GM04503 (cell line): ENCODE measurements at places on chromosomes 5 and 9.

- DNase-seq, result no peak
These were observed 192.9 kb upstream of the HMHB1 start for GRCh38 chr5:143619040-143619439.

- DNase-seq, result no peak
These were observed 1.5 kb upstream of the GABBR2 start for GRCh38 chr9:98709968-98710965.

DNA sequence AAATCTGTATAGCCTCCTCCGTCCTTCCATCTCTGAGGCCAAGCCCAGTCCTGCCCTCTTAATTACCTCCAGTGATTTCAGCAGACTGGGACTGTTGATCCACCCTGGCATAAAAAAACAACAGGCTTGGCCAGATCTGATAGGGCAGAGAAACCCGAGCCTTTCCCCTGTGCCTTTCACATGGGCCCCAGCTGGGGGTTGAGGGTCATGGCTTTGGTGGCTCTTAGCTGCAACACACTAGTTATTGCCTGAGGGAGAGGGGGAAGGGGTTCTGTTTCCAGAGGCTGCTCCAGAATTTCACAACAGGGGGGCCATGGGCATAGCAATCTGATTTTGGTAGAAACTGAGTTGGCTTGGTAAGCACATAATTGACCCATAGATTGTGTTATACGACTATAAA, 21.2 kb upstream of the PANK3 start:
- no peak for DNase-seq

- no peak for DNase-seq
These were observed 248.3 kb downstream of the COX7C start for GRCh38 chr5:86866036-86866435.

- no peak for DNase-seq
These were observed 508 bp upstream of the SNCAIP start for GRCh38 chr5:122311497-122311960.

DNA sequence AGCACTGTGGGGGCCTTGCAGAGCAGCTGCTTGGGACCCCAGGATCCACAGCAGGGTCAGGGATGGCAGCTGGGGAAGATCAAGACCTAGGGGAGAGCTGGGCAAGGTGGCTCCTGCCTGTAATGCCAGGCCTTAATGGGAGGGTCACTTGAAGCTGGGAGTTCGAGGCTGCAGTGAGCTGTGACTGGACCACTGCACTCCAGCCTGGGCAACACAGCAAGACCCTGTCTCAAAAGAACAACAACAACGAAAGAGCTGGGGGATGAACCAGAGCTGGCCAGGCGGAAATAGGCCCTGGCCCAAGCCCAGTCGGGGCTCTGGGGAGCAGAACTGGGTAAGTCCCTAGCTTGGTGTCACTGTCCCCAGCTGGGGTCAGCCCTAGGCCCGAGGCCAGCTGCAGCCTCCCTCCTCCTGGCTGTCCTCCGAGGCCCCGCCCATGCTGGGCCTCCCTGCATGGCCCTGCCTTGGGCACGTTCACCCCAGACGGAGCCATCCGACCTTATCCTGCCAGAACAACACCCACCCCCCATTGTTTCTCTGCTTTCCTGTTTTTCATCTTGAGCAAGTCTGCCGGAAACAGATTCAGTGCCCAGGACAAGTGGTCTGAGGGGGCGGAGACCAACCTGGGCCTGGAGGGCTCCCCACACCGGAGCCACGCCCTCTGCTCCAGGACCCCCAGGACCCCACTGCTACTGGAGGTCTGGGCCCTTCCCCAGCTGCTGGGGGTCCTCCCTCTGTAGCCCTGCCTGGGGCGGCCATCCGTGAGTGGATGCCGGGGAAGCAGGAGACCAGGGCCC, 1.9 kb downstream of the DIPK1B start:
- DNase-seq, result no peak

DNA sequence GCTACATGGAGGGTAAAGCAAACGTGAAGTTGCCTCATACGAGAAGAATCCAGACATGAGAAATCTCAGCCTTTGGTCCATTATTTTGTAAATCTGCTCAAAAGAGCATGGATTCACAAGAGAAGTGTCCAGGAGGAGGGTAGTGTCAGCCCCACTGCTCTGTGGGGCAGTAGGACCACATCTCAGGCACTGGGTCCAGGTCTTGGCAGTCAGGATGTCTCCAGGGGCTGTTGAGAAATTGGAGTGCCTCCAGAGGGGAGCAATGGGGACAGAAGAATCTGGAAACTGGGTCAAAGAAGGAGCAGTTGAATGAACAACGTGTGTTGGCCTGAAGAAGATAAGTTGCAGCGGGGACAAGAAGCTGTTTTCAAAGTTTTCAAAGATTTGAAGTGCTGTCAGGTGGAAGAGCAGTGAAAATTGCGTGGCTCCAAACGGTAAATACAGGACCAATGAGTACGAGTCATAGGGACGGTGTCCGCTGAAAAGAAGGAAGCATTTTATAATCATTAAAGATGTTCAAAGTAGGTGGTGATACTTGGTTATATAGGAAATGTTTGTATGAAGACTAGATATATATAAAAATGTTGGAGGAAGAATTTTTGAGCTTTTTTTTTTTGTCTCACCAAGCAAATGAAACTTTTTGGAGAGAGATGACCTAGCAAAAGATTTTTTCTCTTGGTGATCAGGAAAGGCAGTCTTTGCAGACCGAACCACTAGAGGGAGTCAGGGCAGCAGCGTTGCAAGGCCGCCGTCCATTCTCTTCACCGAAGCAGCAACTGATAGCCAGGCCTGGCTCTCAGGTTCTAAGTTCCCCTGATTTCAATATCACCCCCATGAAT, 57.1 kb upstream of the ZBED3 start:
- peak; percentile 13 for DNase-seq

GRCh38 chr5:15786326-15786725, 286.3 kb downstream of the FBXL7 start:
- DNase-seq, result no peak

GRCh38 chr5:57770039-57770438, 287.4 kb upstream of the ACTBL2 start:
- no peak for DNase-seq

- no peak for DNase-seq
These were observed 10.9 kb downstream of the TMEM8B start for GRCh38 chr9:35839926-35840325.

DNA sequence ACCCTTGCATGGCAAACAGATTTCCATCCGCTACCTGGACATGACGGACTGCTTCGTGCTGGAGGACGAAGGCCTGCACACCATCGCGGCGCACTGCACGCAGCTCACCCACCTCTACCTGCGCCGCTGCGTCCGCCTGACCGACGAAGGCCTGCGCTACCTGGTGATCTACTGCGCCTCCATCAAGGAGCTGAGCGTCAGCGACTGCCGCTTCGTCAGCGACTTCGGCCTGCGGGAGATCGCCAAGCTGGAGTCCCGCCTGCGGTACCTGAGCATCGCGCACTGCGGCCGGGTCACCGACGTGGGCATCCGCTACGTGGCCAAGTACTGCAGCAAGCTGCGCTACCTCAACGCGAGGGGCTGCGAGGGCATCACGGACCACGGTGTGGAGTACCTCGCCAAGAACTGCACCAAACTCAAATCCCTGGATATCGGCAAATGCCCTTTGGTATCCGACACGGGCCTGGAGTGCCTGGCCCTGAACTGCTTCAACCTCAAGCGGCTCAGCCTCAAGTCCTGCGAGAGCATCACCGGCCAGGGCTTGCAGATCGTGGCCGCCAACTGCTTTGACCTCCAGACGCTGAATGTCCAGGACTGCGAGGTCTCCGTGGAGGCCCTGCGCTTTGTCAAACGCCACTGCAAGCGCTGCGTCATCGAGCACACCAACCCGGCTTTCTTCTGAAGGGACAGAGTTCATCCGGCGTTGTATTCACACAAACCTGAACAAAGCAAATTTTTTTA, 242.9 kb downstream of the MARCHF11 start:
- no peak for DNase-seq

DNA sequence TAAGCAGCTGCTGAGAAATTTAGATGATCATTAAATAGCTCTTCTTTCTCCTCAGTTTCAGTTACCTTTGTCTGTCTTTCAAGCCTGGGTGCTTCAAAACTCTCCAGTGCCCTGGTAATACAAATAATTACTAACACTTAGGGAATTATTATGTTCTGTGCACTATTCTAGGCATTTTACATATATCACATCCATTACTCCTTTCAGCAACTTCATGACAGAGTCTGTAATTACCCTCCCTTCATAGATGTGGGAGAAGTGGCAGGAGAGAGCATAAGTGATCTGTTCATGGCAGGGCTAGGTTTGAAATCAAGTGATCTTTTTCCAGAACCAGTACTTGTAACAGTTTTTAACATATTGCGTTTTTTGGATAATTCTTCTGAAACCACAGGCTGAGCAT, 32.0 kb downstream of the MAN2A1 start:
- no peak for DNase-seq

DNA sequence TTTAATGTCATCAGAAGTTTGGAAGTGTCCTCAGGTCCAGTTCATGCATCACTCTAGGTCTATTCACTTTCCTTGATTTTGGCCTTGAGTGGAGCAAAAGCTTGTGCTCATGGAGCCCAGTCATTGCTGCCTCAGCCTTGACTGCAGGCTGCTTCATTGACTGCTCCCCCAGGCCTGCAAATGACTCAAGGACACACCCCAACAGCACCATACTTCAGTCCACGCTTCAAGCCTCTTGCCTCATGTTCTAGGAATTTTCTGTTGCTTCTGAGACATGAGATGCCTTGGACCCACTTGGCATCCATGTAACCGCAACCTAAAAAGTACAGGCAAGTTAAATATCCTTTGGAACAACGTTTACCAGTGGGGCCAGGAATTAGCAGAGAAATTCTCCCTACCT, 193.7 kb downstream of the PIK3R1 start:
- DNase-seq, result no peak

DNA sequence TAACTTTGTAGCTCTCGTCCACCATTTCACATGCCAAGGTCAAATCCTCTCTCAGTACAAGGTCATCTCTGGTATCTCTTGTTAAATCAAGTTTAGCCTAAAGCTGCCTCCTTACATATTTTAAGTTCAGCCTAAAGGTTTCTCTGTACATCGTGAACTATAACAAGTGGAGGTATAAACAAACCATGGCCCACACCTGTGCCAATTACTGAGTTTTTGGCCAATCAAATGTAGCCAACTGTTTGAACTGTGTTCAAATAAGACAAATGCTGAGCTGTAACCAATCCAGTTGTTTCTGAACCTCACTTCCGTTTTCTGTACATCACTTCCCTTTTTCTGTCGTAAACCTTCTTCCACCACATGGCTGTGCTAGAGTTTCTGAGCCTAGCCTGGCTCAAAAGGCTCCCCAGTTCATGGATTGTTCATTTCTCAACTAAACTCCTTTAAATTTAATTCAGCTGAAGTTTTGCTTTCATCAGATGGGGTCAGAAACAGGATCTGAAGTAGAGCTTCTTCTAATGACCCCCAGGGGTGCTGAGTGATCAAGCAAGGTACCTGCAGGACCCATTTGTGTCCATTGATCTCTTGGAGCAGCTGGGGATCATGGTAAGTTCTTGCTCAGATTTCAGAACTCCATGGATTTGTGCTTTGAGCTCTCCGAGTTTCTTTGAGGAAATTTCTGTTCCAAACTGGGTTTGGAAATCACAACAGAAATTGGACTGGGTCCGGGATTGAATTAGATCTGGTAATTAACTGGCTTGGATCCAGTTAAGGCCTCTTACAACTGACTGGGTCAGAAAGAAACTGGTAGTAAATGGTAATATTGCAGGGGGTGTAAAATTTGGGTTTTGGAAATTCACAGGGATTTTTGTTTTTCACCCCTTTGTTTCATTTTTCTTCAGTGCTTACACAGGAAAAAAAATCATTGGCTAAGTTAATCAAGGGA, 11.0 kb upstream of the NANS start:
- no peak for DNase-seq

- no peak for DNase-seq
These were observed 33.2 kb upstream of the NOTCH1 start for GRCh38 chr9:136578915-136579649.

- no peak for DNase-seq
These were observed 209.4 kb upstream of the TLE4 start for GRCh38 chr9:79362100-79363081.

GRCh38 chr9:108275906-108276305, 579.9 kb downstream of the ACTL7B start:
- DNase-seq, result no peak

DNA sequence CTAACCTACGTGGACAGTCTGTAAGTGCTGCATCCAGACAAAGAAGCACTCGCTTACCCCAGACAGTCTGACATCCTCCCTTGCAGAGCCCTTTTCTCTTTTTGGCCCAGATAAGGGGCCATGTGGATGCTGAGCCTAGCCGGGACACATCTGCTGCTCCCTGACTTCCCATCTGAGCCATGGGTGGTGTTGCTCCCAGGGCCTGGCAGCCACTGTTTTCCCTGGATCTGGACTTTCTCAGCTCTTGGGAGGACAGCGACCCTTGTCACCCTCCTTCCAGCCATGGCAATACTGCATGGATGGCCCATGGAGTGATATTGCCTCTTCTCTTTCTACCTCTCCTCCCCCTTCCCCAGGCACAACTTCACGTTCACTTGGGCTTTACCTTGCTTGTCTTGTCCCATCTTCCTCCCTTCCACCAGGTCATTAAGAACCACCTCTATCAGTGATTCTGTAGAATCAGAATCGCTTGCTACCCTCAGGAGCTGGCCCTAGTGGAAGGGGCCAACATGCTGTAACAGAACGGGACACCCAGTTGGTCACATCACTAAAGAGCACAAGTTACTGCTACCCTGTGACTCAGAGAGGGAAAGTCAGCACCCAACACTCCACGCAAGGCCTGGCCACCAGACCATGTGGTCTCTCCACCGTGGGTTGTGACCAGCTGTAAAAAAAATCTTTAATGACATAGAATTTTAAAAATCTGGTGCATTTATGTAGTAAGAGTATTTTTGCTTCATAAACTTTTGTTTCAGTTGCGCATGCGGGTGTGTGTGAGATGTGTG, 4.4 kb downstream of the NEURL1B start:
- no peak for DNase-seq

DNA sequence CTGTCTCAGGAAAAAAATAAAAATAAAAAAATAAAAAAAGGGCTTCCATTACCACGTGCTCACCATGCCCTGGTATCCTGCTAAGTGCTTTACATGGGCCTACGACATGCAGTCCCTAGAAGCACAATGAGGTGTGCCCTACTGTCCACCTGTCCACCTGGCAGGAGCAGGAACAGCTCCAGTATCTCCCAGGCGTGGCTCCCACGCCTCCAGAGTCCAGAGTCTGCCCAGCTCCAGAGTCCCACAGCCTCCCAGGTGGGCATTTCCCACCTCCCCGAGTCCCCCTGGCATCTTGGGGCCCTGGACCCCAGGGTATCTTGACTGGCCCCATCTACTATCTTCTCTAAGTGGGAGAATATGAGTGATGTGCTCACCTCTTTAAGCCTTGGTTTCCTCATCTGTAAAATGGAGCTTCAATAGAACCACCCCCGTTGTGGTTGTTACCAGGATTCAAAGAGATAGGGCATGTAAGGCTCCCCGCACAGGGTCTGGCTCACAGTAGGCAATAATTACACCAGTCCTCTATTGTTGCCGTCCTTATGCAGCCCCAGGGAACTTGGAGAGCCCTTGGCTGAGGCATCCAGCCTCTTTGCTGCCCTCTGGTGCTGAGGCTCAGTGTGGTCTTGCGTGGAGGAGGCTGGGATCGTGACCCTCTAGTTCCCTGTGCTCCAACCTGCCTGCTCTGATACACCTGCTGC, 8.9 kb downstream of the CXCL14 start:
- DNase-seq, result no peak
